ENCODE measurements at places on chromosomes 6 and 20. TPM values are rescaled to one million over a fixed set of nuclear protein-coding genes. Genes with fewer than 3 reads are reported as not detected.

The PTCHD4 gene
- total RNA-seq: 0.17 TPM

DNA sequence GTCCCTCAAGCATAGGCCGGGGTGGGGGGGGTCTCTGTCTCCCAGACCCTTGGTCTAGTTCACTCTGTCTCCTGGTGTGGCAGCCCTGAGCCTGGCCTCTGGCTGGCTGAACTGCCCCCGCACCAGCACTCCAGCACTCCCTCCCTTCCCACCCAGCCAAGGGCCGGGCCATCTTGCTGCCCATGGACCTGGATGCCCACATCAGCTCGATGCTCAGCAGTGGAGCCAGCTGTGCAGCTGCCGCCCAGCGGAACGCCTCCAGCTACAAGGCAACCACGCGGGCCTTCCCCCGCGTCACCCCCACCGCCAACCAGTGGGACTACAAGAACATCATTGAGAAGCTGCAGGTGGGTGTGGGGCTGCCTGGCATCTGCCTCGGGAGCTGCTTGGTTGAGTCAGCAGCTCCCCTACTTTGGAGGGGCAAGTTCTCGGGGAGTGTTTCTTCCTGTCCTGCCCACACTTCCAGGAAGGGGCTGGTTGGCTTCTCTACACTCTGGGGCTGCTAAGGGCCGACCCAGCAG is 28.4 kb downstream of the UQCC2 start:
- no peak for DNase-seq
- H3K36me3 ChIP-seq: peaks cover 21% of the 10 kb centered on the region
- H3K27ac ChIP-seq: no peak overlapping the region
- no peak overlapping the region for H3K4me3 ChIP-seq
- no peaks in the 10 kb centered on the region for H3K27me3 ChIP-seq
- H3K4me1 ChIP-seq: no peaks in the 10 kb centered on the region

- H3K4me3 ChIP-seq: no peak overlapping the region
- no peak overlapping the region for H3K27ac ChIP-seq
- no peak for DNase-seq
- H3K27me3 ChIP-seq: no peaks in the 10 kb centered on the region
- no peaks in the 10 kb centered on the region for H3K4me1 ChIP-seq
Observed at GRCh38 chr20:14582855-14583254, 245.4 kb upstream of the FLRT3 start.

DNA sequence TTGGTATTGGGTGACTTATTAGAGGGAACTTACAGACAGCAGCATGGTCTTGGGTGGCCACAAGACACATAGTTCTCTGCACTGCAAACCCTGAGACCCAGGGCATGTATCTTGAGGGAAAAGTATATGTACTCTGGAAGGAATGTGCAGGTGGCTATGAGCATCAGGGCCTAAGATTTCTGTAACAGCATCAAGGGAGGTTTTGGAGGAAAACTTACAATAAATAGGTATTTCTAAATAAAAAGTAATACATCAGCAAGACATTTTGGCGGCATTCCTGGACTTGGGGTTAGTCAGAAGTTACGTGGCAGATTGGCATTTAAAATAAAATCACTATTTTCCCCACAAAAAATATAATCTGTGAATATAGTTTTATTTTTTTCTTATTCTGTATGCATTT is 8.0 kb upstream of the STX7 start:
- no peak overlapping the region for H3K4me3 ChIP-seq
- H3K27me3 ChIP-seq: peaks cover 37% of the 10 kb centered on the region
- H3K36me3 ChIP-seq: no peaks in the 10 kb centered on the region

The TFAP2A gene
- total RNA-seq: 19.1 TPM

DNA sequence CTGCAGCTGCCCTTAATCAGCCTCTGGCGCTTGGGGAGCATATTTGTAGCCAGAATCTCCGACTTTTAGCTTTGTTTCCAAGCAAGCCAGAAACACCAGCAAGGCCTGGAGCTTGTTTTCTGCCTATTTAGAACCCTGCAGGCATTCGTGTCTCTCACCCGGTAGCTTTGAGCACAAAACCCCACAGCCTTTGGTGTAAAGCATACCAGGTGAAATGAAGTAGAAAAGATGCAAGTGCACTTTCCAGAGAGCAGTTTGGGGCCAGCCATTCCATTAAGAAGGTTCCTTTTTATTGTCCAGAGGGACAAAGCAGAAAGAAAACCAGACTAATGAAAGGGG is 736 bp downstream of the FAM217B start:
- H3K4me3 ChIP-seq: peak overlapping the region; percentile 83
- DNase-seq: no peak
- H3K36me3 ChIP-seq: peaks cover 28% of the 10 kb centered on the region
- peaks cover 25% of the 10 kb centered on the region for H3K4me1 ChIP-seq
- peak overlapping the region; percentile 94 for H3K27ac ChIP-seq

- H3K4me3 ChIP-seq: no peak overlapping the region
- H3K36me3 ChIP-seq: no peaks in the 10 kb centered on the region
Observed at GRCh38 chr6:99232056-99232455, 117.4 kb downstream of the FAXC start.

GRCh38 chr6:93307505-93308409 is 111.6 kb downstream of the EPHA7 start:
- DNase-seq: no peak
- no peaks in the 10 kb centered on the region for H3K36me3 ChIP-seq
- H3K27me3 ChIP-seq: no peaks in the 10 kb centered on the region

The LAMA2 gene
- 2.2 TPM for total RNA-seq

- no peaks in the 10 kb centered on the region for H3K4me1 ChIP-seq
- DNase-seq: no peak
- peaks cover 15% of the 10 kb centered on the region for H3K27me3 ChIP-seq
- no peak overlapping the region for H3K4me3 ChIP-seq
Observed at GRCh38 chr20:57083072-57083471, 183.4 kb downstream of the BMP7 start.

DNA sequence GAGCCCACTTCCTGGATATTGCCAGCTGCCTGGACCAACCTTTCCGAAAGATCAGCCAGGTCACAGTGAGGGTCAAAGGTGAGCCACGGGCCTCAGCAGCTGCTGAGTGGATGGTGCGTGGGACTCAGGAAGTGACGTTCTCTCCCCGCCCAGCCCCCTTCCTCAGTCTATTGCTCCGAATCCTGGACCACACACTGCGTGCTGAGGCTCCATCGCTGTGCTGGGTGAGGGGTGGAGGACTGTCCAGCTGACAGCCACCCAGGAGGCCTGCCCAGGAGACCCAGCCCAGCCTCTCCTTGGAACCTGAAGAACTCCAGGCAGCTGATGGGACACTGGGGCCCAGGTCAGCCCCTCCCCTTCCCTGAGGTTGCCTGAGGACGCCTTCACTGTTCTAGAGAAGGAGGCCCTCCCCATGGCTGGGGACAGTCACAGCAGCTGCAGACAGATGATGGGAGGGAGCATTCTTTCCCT is 94.4 kb upstream of the CD93 start:
- no peak overlapping the region for H3K4me3 ChIP-seq
- DNase-seq: no peak
- no peak overlapping the region for H3K27ac ChIP-seq
- H3K4me1 ChIP-seq: no peaks in the 10 kb centered on the region
- no peaks in the 10 kb centered on the region for H3K36me3 ChIP-seq

GRCh38 chr6:137641474-137642077 is 147.4 kb upstream of the OLIG3 start:
- no peak overlapping the region for H3K27ac ChIP-seq
- no peaks in the 10 kb centered on the region for H3K4me1 ChIP-seq
- H3K27me3 ChIP-seq: peaks cover 2% of the 10 kb centered on the region
- H3K4me3 ChIP-seq: no peak overlapping the region
- peak; percentile 82 for DNase-seq

GRCh38 chr20:56289652-56290051 is 41.1 kb downstream of the MC3R start:
- no peak overlapping the region for H3K27ac ChIP-seq
- H3K4me3 ChIP-seq: no peak overlapping the region
- no peak for DNase-seq
- H3K4me1 ChIP-seq: no peaks in the 10 kb centered on the region

DNA sequence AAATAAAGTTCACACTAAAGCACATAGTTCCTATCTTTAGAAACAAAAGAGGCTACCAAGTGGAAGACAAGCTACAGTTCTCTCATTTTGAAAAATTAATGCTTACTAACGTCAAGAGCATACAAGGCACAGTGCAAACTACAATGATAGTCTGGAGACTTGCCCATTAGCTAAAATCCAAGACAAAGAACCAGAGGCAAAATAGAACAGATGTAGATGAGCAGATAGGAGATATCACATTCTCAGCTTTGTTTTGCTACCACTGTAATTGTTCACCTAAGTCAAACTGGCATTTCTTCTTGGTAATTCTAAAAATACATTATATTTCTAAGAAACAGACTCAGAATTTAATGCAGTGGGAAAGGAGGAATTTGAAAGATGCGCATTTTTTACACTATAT is 5.2 kb downstream of the TMEM30A start:
- DNase-seq: no peak
- peak overlapping the region; percentile 33 for H3K27ac ChIP-seq
- no peaks in the 10 kb centered on the region for H3K36me3 ChIP-seq
- H3K4me1 ChIP-seq: peaks cover 50% of the 10 kb centered on the region

GRCh38 chr20:34604980-34605788 is 46.7 kb downstream of the MAP1LC3A start:
- H3K4me1 ChIP-seq: no peaks in the 10 kb centered on the region
- no peak overlapping the region for H3K27ac ChIP-seq
- no peaks in the 10 kb centered on the region for H3K27me3 ChIP-seq

DNA sequence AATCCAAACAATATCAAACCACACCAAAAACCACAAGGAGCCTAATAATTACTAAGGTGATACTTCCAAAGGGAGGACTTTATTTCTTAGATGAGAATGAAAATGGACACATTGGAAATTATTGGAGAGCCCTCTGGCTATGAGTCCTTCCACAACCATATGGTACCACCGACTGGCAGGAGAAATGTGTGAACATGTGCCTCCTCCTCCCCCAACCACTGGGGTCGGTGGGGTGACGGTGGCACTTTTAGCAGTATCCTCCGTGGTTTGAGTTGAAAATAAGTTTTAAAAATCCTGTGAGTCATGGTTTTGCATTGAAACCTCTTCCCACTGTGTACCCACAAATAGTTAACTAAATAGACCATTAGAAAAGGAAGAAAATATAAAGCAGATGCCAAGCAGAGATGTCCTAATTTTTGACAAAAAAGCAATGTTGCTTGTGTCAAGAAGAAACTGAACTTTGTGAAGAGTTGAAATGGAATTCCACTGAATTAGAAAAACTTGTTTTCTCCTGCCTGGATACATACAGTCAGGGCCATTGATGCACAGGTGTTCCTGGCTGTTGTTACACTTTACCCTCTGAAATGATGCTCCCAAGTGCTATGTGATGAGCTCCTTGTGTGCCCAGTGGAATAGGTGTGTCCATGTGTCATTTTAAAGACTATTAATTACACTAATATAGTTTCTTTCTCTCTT is 3.2 kb downstream of the EDN1 start:
- H3K4me3 ChIP-seq: no peak overlapping the region
- H3K36me3 ChIP-seq: no peaks in the 10 kb centered on the region
- H3K4me1 ChIP-seq: no peaks in the 10 kb centered on the region

GRCh38 chr20:25011831-25012241 is 19.3 kb upstream of the APMAP start:
- H3K36me3 ChIP-seq: no peaks in the 10 kb centered on the region
- H3K27me3 ChIP-seq: no peaks in the 10 kb centered on the region
- no peaks in the 10 kb centered on the region for H3K4me1 ChIP-seq
- no peak overlapping the region for H3K4me3 ChIP-seq

GRCh38 chr6:2651536-2651935 is 99.2 kb downstream of the MYLK4 start:
- DNase-seq: no peak
- no peaks in the 10 kb centered on the region for H3K4me1 ChIP-seq
- no peak overlapping the region for H3K4me3 ChIP-seq
- no peaks in the 10 kb centered on the region for H3K27me3 ChIP-seq

The AVP gene
- not detected for total RNA-seq

- no peak overlapping the region for H3K4me3 ChIP-seq
- no peaks in the 10 kb centered on the region for H3K27me3 ChIP-seq
- no peaks in the 10 kb centered on the region for H3K4me1 ChIP-seq
Observed at GRCh38 chr6:85050149-85050548, 285.8 kb upstream of the TBX18 start.

DNA sequence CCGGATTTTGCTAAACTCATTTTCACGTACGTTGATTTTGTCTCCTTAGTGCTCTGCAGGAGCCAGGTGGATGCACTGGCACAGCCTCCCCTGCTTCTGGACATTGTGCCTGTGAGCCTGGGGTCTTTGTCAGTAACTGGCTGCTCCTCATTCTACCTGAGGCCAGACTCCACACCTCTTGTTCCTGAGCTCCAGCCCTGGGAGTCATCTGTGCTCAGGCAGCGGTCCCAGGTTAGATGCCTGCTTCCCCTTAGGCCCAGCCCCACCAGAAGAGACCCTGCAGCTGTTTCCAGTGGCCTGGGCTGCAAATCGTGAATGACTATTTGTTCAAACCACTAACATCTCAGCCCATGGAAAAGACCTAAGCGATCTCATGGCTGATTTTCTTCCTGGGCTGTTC is 129.1 kb downstream of the ERMARD start:
- no peak overlapping the region for H3K27ac ChIP-seq
- H3K27me3 ChIP-seq: no peaks in the 10 kb centered on the region
- DNase-seq: no peak

GRCh38 chr20:62900692-62901584 is 25.4 kb downstream of the DIDO1 start:
- no peak overlapping the region for H3K4me3 ChIP-seq
- peaks cover 16% of the 10 kb centered on the region for H3K4me1 ChIP-seq
- peaks cover 64% of the 10 kb centered on the region for H3K36me3 ChIP-seq

DNA sequence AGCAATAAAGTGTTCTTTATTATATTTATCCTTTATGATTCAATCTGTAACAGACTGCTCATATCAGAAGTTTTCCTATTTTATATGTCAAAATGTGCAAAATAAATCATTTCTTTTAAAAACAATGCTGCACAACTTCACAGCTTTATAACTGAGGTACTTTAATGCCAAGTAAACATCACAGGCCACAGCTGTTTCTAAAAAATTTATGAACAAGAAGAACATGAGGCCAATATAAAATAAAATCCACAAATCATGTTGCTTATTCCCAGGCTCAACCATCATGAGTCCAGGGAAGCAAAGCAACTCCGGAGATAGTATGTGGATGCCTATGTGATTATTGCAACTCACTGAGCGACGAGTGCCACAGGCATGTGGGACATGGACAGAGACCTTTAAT is 195.5 kb downstream of the ISM1 start:
- no peaks in the 10 kb centered on the region for H3K36me3 ChIP-seq
- H3K27ac ChIP-seq: no peak overlapping the region
- H3K4me3 ChIP-seq: no peak overlapping the region
- no peak for DNase-seq
- no peaks in the 10 kb centered on the region for H3K27me3 ChIP-seq
